Activated naive CD4-positive, alpha-beta T cell treated with anti-CD3 and anti-CD28 coated beads, Interleukin-2, amount 50 U/mL, for 72 hours (primary cell): ENCODE measurements at places on chromosomes 11 and 22. TPM values are rescaled to one million over a fixed set of nuclear protein-coding genes. Genes with fewer than 3 reads are reported as not detected.

GRCh38 chr22:37672920-37673455 is 2.4 kb upstream of the LGALS1 start:
- DNase-seq = no peak

GRCh38 chr11:102528618-102529017 is 1.9 kb downstream of the MMP7 start:
- no peak for DNase-seq

- DNase-seq = no peak
These were observed 307.2 kb downstream of the CADM1 start for GRCh38 chr11:115197031-115197430.

F2 gene
- total RNA-seq = not detected

DNA sequence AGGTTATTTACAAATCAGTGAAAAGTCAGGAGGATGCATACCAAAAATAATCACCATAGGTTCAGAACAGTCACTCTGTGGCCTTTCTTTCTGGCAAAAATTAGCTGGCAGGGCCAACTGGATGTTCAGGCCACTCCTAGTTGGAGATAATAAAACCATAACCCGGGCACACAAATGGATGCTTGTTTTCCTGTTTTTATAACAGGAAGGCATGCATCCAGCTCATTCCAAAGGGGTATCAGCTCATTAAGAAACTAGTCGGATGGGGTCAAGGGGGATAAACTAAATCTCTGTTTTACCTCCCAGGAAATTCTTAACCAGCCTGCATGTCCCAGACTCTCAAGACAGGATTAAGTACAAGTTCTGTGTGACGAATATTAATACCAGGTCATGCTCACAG is 81.0 kb downstream of the FBXO7 start:
- DNase-seq = no peak
